Natural killer cell (primary cell): ENCODE measurements at places on chromosomes 3 and 15. TPM values are rescaled to one million over a fixed set of nuclear protein-coding genes. Genes with fewer than 3 reads are reported as not detected.

HMCES gene
- 42.8 TPM for total RNA-seq

DNA sequence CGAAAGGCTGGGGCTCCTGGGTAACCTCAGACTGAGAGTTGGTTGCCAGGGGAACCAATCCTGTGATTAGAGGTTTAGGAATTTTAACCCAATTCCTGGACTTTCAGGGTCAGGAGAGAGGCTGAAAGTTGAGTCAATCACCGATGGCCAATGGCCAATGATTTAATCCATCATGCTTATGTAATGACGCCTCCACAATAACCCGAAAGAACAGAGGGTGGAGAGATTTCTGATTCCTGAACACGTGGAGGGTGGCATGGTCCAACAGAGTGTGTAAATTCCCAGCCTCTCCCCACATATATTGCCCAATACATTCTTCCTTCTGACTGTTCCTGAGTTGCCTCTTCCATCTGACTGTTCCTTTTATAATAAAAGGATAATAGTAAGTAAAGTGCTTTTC is 137.2 kb upstream of the CBLB start:
- no peaks in the 10 kb centered on the region for H3K4me1 ChIP-seq
- no peaks in the 10 kb centered on the region for H3K36me3 ChIP-seq
- no peak for DNase-seq

GPD1L gene
- 35.3 TPM for total RNA-seq

DNA sequence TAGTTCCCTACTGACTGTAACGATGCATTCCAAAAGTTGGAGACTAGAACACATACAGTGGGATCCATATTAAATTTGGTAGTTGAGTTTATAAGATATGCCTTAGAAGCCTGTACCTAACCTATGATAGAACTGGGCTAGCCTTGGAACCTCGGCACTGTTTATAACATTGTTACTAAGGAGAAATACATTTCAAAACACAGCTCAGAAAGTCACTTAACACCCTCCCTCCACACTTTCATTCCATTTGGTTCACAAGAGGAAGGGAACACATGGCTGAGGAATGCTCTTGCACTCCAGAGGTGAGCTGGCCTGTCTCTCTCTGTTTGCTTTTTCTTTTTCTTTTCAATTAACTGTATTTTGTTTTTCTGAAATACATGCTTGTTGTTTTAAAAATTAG is 48.7 kb upstream of the TSC22D2 start:
- DNase-seq = no peak
- no peaks in the 10 kb centered on the region for H3K4me1 ChIP-seq
- H3K4me3 ChIP-seq = no peak overlapping the region
- no peak overlapping the region for H3K27ac ChIP-seq
- no peaks in the 10 kb centered on the region for H3K27me3 ChIP-seq

SPESP1 gene
- total RNA-seq = not detected

GRCh38 chr15:39976291-39977274 is 42.7 kb downstream of the EIF2AK4 start:
- no peak overlapping the region for H3K4me3 ChIP-seq
- H3K4me1 ChIP-seq = no peaks in the 10 kb centered on the region
- H3K36me3 ChIP-seq = peaks cover 15% of the 10 kb centered on the region
- no peak overlapping the region for H3K27ac ChIP-seq
- H3K27me3 ChIP-seq = no peaks in the 10 kb centered on the region

- DNase-seq = no peak
- H3K27ac ChIP-seq = no peak overlapping the region
- H3K27me3 ChIP-seq = no peaks in the 10 kb centered on the region
- no peaks in the 10 kb centered on the region for H3K36me3 ChIP-seq
- H3K4me1 ChIP-seq = no peaks in the 10 kb centered on the region
- no peak overlapping the region for H3K4me3 ChIP-seq
Measured at GRCh38 chr15:37837276-37837675, 97.2 kb upstream of the TMCO5A start.

DNA sequence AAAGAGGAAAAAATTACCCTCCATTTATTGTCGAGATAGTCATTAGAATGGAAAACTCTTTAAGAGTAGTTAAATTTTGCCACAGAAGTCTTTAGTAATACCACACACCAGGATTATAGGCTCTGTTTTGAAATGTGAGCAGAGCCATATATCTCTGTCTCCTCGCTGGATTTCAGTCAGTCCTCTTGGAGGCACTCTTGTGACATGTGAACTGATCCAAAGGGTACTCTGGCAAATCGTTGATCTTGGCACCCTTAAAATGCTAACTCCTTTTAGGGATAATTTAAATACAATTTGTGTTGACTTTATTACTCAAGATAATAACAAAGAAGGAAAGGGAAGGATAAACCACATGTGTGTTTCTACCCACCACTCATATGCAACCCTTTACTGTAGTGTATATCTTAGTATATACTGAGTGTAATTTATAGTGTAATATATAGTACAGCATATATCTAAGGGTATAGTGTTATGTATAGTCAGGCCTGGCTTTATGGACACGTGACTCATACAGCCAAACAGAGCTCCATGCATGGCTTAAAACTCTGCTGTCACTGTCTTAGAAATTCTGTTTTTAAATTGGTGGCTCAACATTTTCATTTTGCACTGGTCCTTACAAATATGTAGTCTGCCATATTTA is 12.3 kb upstream of the KPNA4 start:
- no peak overlapping the region for H3K27ac ChIP-seq
- no peaks in the 10 kb centered on the region for H3K36me3 ChIP-seq
- no peak for DNase-seq
- H3K27me3 ChIP-seq = peaks cover 8% of the 10 kb centered on the region
- H3K4me3 ChIP-seq = no peak overlapping the region
- no peaks in the 10 kb centered on the region for H3K4me1 ChIP-seq

DUOXA1 gene
- 0.39 TPM for total RNA-seq

CCR3 gene
- total RNA-seq = 1.5 TPM
